Activated T-helper 1 cell treated with anti-CD3 and anti-CD28 coated beads, Interleukin-2, amount 50 U/mL, for 16 hours (primary cell): ENCODE measurements at places on chromosomes 7 and 10.

DNA sequence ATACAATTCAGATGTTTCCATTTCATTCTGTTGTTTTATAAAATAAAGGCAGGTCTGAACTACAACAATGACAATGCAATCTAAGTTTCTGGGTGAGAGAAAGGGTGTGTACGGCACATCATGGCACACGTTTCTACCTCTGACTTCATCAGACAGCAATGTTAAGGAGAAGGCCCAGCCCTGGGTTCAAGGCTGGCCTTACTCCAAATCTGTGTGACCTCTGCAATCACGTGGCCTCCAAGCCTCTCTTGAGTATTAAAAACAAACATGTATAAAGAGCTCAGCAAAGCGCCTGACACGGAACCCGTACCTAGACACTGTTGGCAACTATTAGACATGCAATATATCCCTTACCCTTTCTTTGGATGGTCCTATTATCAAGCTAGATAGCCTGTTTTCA, 114.1 kb downstream of the LARP4B start:
- DNase-seq, result no peak

DNA sequence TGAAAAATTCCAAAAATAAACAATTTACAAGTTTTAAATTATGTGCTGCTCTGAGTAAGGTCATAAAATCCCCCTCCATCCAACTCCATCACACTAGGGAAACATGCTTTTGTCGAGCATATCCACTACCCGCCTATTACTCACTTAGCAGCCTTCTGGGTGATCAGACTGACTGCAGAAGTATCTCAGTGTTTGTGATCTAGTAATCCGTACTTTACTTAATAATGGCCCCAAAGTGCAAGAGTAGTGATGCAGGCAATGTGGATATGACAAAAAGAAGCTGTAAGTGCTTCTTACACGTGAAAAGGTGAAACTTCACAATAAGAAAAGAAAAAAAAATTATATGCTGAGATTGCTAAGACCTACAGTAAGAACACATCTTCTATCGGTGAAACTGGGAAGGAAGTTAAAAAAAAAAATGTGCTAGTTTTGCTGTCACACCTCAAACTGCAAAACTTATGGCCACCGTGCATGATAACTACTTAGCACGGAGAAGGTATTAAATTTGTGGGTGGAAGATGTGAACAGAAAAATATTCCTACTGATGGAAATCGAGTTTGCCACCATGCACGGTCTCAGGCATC, 43.2 kb downstream of the SEMA3C start:
- no peak for DNase-seq

GRCh38 chr7:25359471-25360059, 131.3 kb upstream of the NPVF start:
- no peak for DNase-seq

- no peak for DNase-seq
Observed at GRCh38 chr7:30278376-30278775, 6.0 kb upstream of the ZNRF2 start.

DNA sequence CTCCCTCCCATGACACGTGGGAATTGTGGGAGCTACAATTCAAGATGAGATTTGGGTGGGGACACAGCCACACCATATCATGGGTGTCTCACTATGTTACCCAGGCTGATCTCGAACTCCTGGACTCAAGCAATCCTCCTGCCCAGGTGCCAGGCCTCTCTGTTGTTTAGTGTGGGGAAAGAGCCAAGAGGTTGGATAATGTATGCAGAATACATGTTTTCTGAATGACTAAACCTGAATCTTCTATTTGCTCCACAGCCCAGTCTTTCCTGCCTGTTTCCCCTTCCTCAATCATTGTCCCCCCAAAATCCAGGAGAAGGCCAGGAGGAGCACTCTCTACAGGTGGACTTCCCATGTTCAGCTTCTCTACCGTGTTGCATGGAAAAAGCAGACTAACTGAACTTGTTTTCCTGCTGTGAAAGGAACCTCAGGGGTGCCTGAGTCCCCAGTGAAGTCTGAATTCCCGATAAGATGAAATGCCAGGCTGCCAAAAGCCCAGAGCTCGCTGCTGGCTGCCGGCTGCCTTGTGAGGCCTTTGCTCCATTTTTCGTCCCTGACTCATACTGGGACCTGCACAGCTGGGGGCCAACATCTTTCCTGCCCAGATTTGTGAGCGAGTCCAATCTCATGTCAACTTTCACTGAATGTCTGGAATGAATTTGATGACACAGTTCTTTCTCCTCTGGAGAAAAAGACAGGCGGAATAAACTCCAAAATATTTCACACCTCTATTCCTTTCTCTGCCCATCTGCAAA, 588.0 kb downstream of the CALN1 start:
- DNase-seq, result no peak

DNA sequence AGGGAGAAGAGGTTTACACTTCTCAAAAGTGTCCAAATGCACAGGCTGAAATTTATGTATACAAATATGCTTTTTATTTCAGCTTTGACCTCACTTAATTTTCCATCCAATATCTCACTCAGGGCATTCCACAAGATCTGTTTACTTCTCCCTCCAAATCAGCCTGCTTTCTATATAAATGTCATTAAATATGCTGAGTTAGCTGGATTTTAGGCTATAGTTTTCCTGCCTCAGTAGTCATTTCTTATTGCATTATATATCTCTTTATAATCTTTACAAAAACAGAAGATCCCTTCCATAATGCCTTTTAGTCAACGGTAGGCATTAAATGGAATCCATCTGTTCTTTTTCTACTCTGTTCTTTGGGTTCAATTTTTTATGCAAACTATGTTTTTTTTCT, 71.7 kb upstream of the KCND2 start:
- no peak for DNase-seq

DNA sequence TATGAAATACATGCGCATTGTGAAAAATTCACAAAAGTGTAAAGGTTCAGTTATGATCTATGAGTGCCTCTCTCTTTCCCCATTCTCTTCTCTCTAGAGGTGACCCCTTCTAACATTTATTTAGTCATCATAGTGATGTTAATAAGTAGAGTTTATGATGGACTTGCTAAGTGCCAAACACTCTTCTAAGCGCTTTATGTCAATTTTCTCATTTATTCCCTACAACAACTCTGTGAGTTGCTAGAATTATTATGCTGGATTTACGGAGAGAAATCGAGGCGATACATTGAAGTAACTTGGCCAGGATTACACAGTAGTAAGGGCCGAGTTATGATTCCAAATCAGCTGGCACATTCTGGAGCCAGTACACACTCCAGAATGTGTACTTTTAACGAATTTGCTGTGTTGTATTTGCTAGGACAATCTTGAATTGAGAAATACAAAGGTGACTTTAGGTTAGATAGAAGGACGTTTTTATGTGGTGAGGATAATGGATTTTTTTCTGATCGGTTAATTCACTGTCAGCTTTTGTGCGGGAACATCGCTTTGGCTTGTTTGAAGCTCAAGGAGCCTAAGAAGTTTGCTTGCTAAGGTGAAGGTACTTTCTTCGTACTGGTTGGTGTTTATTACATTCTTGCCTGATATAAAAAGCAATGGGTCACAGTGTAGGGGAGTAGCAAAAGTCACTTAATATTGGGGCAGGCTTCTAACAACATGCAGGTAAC, 1.4 kb downstream of the ATRNL1 start:
- no peak for DNase-seq

- no peak for DNase-seq
Observed at GRCh38 chr7:110432061-110432553, 658.8 kb upstream of the LRRN3 start.

DNA sequence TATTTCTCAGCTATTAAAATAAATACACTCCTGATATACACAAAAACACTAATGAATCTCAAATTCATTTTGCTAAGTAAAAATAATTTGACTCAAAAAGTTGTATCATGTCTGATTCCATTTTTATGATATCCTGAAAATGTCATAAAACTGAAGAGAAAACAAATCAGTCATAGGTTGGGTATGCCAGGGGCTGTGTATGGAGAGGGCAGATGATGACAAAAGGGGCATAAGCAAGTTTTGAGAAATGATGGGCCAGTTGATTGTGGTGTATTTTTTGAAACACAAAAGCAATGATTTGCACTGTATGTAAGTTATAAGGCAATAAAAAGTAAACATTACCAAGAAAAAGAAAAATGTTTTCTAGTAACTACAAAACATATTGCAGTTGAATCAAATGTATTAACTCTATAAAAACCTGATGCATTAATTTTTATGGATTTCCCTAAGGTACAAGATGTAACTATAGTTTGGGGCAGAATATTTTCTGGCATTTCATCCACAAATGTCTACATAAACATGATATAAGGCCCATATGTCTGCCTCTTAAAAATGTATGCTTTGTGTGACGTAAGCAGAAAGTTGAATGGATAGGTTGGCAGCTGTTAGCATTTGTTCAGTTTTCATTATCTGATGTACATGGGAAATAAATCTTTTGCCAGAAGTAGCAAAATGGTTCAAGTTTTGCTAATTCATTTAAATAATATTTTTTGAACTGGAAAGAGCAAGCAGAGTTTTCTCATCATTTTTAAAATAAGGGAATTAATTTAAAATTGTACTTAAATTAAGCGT, 35.1 kb upstream of the ING3 start:
- no peak for DNase-seq

GRCh38 chr10:21728618-21729017, 194.6 kb downstream of the MLLT10 start:
- DNase-seq, result no peak

- no peak for DNase-seq
Observed at GRCh38 chr10:70557876-70558275, 44.7 kb downstream of the PRF1 start.

- DNase-seq, result no peak
Observed at GRCh38 chr10:76297780-76298281, 866.4 kb downstream of the LRMDA start.

DNA sequence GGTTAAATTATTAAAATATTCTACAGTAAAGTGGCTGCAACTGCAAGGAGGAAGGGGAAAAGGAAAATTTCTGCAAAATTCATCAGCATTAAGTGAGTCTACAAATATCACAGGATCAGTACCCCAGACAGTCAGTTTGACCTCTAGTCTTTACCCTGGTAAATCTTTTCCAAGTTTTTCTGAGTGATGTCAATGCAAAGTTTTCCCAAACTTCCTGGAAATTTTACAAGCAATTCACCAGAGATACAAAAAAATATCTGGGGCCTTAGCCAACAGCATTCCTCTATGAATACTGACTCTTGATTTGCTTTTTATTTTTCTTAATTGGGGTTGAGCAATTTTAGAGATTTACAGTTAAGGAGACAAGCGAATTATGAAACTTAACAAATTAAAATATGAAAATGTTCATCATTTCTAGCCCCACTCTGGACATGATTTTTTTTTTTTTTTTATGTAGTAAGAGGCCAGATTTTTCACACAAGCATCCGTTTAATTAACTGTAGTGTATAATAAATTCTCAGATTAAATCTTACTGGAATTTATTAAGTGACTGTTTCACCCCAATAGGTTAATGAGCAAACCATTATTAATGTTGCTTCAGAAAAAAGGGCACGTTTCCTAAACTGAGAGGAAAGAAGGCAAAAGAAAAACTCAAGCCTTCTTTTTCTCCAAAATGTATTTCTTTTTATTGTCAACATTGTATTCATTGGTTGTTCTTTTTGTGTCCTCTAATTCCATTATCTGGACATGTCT, 539.5 kb upstream of the FZD8 start:
- DNase-seq, result no peak

- no peak for DNase-seq
Observed at GRCh38 chr7:2843711-2844152, 376 bp downstream of the GNA12 start.

GRCh38 chr10:88090568-88091214, 227.3 kb downstream of the PTEN start:
- no peak for DNase-seq

DNA sequence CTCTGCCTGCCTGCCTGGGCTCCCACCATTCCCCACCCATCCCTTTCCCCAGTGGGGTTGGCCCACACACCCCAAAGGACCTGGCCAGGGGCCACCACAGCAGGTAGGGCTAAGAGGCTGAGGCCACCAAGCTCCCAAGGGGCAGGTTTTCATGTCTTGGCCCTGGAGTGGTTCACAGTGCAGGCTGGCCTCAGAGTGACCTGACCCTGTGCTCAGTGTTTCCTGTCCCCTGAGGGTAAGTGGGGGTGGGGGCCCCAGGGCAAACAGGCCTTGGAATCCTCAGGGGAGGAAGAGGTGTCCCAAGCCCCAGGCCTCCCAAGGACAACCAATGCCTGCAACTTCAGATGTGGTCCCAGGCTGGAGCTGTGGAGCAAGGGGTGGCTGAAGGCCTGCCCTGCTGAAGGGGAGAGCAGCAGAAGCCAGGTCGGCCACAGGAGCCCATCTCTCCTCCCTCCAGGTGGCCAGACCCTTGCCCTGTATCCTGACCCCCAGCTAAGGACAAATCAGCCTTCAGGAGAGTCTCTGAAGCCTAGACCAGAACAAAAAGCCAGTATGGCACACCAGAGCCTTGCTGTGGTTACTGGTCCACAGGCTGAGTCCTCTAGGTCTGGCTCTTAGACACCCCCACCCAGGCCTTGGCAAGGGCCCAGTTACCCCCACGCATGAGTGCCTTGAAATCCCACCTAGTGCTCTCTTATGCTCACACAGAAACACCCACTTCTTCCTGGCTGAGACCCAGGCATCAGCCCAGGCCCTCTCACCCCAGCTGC, 27.6 kb downstream of the POLL start:
- no peak for DNase-seq

- DNase-seq, result no peak
Observed at GRCh38 chr7:151384352-151384697, 25.5 kb downstream of the WDR86 start.

GRCh38 chr10:62442894-62443669, 68.9 kb downstream of the ZNF365 start:
- no peak for DNase-seq

GRCh38 chr7:130273081-130273932, 6.6 kb downstream of the CPA2 start:
- DNase-seq, result no peak

- DNase-seq, result no peak
Observed at GRCh38 chr10:45091968-45092367, 91.2 kb downstream of the ZNF22 start.

DNA sequence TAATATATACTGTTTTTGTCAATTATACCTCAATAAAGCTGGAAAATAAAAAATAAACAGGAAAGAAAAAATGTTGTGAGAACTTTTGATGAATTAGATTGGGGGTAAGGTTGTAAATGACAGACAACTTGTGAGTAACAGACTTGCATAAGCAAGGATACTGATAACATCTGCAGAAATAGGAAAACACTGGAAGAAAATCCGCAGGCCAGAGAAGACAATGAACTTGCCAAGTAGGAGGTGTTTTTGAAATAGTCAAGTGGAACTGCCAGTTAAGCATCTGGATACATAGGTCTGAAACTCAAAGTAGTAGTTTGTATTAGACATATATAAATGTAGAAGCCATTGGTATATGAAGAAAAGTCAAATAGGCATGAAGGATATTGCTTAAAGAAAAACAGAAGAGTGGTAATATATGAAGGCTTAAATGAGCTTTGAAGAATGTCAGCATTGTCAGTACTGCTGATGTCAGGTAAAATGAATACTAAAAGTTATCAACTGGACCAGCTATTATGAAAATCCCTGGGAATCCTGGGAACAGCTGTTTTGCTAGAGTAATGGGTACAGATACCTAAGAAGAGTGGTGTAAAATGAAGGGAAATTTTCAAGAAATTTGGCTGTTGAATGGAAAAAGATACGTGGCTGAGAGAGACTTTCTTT, 58.7 kb downstream of the DNAJC1 start:
- no peak for DNase-seq
